KBM-7 (cell line): ENCODE measurements at places on chromosomes 11 and 22.
A peak's percentile ranks its signal among the peaks of the same experiment; 100 is the strongest.

GRCh38 chr11:75349521-75350116 is 1.8 kb downstream of the ARRB1 start:
- DNase-seq = no peak

GRCh38 chr11:47001781-47002181 is 65.2 kb downstream of the CSTPP1 start:
- DNase-seq = no peak

DNA sequence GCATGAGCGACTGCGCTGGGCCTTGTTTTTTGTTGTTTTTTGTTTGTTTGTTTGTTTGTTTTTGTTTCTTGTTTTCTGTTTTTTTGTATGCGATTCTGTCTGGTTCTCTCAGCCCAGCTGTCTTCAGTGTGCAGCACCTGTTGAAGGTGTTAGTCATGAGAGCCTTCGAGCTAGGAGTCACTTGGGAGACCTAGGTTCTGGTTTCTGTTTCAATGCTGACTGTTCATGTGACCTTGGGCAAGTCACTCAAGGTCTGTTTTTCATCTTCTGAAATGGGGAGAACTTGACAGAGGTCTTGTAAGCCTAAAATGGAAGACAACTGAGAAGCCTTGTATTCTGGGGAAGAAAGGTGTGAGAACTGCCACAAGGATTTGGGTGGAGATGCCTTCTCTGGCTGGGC is 1.8 kb downstream of the DCPS start:
- no peak for DNase-seq

GRCh38 chr11:36333897-36334296 is 37.8 kb downstream of the PRR5L start:
- DNase-seq = peak; percentile 29

DNA sequence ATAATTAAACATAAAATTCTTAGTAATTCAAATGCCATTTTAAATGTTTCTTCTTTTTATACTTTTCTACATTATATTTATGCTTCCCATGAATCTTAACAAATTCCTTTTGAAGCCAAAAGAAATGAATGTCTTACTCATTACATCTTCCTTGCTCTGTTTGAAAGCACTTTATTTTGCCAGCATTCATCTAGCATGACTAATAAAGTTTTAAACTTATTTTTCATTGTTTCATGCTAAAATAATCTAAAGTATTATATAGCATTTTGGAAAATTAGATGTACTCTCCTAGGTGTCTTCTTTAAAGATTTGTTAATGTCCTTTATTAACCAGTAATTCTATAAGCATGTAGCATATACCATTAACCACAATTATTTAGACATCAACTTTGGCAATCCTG is 9.7 kb upstream of the PIWIL4 start:
- no peak for DNase-seq

- peak; percentile 60 for DNase-seq
Observed at GRCh38 chr22:39959640-39960447, at the start of gene TMA7B. Gene TMA7B (plus strand): TSS chr22:39960397. CDS start chr22:39964375, 3,978 bp downstream.

DNA sequence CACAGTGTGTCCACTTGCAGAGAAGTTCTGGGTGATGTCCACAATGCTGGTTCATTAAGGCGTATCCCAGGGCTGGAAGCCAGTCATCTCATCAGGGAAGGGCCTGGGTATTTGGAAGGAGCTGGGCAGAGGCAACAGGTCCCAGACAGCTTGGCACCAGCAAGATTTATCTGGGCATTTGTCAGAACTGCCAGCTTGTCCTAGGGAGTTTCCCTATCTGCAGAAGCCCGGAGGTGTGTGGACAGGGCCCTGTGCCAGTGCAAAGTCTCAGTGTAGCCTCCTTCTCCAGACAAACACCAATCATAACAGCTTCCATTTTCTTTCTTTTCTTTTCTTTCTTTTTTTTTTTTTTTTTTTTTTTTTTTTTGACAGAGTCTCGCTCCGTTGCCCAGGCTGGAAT is 125.3 kb upstream of the TIMP3 start:
- DNase-seq = no peak

DNA sequence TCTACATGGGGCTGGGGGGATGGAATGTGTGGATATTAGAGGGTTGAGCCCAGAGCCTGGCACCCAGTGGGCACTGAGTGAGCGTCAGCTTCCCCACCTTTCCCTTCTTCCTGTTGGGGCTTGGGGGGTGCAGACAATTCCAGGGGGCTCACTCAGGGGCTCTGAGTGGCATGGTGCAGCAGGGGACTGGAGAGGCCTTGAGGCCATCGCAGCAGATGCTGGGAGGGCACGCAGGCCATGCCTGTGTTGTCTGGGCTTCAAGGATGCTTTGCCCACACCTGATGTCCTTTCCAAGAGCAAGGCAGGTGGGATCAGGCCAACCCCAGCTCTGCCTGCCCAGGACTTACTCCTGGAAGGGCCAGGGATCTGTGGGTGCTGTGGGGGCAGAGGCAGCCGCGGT is 11.2 kb upstream of the TTLL12 start:
- DNase-seq = no peak

DNA sequence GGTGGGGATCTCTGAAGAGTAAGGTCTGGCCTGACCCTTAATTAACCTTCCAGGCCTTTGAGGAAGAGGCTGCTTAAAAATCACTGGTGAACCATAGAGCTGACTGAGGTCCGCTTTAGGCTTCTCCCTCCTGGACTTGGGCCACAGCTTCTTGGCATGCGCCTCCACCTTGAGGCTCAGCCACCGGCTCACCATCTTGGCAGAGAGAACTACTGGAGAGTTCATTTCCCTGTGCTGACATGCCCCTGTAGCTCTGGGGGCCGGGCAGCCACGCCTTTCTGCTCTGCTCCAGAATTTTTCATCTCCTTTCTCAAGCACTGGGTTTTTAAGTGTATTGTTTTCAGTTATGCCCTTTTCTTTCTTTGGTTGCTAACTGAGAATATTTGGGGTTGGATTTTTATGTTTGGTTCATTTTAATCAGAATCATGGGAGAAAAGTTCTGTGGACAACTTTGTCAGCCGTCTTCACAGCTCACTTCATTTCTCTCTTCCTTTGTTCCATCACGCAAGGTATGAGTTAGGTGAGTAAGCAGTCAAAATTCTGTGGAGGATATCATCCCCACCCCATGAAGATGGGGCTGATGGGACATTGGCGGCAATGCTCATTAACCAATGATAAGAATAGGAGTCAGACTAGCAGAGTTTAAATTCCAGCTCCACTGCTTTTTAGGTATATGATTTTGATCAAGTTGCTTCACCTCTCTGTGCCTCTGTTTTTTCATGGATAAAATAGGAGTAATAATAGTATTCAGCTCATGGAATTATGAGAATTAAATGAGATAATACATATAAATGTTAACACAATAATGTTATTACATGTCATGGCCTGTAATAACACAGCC is 103.9 kb downstream of the DBX1 start:
- no peak for DNase-seq

DNA sequence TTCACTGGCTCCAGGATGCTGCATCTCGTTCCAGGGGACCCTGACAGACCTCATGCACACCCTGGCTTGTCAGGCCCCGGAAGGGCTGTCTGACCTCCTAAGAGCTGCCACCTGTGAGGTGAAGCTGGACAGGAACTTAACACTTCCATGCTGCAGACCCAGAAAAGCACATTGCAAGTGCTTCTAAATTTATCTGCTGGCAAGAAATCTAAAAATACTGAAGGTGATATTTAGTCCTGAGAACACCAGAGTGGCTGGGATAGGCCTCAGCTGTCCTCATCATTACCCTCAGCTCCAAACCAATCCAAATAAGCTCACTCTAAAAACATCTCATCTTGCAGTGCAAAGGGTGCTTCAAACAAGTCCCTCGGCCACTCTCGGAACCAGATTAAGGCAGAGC is 46.7 kb downstream of the ABTB2 start:
- no peak for DNase-seq

DNA sequence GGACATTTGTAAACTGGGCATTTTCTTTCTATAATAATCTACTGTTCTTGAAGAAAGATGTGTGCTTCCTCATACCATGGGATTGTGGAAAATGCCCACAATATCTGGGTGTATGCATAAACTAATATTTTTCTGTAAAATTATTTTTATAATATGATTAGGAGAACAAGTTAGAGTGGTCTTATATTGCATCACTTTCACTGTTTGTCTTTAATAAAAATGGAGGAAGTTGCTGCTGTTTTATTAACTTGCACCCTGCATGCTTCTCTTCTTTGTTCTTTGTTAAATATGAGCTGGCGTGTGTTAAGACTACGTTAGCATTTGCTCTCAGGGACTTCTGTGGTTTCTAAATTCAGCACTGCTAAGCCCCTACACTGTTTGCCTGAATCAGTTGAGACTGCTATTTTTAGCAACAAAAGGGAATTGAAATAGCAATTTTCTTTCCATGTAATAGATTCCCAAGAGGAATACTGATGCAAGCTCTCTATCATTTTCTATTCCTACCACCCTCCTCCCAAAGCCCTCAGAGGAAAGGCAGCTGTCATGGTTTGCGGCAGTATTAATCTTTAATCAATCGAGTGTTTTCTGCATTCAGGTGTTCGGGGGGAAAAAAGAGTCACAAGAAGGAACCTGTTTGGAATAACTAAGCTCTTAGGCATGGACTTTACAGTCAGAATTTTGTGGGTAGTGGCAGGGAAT is 56.1 kb downstream of the HSD17B12 start:
- DNase-seq = peak; percentile 57

DNA sequence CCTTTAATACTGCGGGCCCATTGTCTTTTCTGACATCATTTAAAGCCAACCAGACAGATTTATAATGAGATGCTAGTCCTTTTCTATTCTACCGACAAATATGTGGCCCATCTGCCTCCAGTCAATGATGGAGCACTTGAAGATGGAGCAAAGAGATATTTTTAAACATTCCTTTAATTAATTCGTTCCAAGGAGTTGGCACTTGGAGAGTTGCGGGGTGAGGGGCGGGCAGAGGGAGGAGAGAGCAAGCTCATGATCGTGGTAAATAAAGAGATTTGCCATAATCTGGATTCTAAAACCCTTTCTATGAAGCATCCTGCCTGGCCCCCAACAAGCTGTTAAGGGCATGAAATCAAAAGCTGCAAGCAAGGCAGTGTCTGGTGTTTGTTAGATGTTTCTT is 5.0 kb downstream of the SLC1A2 start:
- no peak for DNase-seq

DNA sequence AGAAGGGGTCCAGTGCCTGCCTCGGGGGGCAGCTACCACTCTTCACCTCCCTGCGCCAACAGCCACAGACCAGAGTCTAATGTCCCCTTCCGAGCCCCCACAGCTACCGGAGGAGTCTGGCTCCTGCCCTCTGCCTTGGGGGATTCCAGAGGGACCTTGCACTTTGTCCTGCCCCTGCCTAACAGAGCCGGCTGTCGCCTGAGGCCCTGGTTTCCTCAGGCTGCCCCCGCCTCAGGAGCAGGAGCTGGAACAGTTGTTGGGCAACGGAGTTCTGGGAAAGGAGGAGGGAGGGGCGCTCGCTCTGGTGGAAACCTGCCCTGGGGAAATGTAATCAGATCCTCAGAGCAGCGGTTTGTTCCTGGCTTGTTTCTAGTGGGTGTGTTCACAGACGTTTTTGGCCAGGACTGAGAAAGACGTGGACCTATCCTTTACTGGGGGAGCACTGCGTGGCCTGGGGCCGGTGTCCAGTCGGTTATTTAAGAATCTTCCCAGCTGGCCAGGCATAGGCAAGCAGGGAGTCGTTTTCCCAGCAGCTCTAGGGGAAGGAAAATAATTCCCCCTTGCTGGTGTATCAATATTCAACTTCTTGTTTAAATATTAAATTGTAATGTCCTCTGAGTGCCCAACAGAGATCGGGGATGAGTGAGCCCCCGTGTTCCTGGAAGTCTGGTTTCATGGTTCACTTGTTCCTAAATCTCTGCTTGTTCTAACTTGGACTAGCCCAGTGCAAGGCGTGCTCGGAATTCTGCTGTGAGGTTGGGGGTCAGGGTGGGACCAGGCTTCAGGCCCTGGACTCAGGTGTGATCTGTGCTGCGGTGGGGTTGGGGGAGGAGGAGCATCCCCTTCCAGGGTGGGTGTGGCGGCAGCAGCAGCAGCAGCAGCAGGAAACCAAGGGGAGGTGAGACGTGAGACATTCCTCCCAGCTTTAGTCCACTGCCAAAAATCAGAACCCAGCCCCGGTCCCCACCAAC is 32.1 kb downstream of the A4GALT start:
- DNase-seq = peak; percentile 37

GRCh38 chr11:70660059-70660888 is 261.9 kb downstream of the CTTN start:
- no peak for DNase-seq

GRCh38 chr22:17822087-17822486 is 47.8 kb upstream of the BID start:
- DNase-seq = no peak

DNA sequence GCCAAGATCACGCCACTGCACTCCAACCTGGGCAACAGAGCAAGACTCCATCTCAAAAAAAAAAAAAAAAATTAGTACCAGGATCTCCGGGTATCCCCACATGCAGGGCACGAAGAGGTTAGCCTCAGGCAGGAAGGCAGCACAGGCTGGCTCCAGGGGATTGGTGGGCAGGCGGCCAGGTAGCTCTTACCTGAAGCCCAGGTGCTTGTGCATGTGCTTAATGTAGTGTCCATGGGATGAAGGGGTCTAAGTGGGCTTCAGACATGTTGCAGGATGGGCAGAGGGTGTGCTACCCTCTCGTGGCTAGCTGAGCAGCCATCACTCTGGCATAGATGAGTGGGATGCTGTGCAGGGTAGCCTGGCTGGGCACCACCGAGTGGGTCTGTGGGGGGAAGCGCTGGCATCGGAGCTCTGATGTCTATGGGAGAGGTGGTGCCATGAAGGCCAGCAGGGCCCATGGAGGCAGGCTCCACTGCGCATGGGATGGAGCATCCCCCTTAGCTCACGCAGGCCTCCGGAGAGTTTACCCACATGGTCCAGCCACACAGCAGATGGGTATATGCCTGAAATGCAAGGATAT is 11.0 kb downstream of the RFPL1 start:
- DNase-seq = no peak

DNA sequence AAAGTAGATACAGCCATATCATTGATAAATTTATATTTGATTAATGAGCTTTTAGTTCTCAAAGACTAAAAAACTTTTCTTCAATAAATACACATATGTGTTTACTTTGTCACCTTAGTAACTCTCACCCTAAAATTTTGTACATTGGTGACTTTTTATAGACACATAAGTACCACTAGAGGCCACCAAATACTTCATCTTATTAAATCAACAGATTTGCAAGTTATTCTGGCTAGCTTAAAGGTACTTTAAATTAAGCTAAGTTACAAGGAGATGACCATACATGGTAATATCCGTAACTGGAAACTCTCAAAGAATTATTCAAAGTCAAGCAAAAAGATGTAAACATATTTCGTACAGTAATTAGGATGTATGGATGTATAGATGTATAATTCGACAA is 112.2 kb downstream of the SBF2 start:
- DNase-seq = peak; percentile 12
